SHP77 (cell line): ENCODE measurements at places on chromosomes 5 and 9.
A peak's percentile ranks its signal among the peaks of the same experiment; 100 is the strongest.

DNA sequence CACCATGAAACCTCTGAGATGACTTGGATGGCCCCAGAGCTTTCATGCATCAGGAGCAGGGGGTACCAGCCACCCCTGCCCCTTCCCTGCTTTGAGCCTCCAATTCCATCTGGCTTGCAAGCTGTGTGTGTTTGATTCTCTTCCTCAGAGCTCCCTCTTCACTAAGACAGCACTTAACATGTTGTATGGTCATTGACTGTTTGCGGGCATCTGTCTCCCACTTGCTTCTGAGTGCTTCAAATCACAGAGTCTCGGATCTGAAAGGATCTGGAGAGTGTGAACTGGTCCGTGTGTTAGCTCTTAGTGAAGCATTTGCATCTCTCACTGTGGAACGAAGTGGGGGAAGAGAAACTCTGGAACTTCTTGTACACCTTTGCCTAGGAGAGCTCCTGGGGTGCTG, 7.1 kb upstream of the CPLX2 start:
- no peak for DNase-seq

- no peak for DNase-seq
These were observed 19.8 kb downstream of the CD274 start for GRCh38 chr9:5470122-5470521.

- DNase-seq, result no peak
These were observed 175.8 kb upstream of the GAS1 start for GRCh38 chr9:87122947-87123685.

DNA sequence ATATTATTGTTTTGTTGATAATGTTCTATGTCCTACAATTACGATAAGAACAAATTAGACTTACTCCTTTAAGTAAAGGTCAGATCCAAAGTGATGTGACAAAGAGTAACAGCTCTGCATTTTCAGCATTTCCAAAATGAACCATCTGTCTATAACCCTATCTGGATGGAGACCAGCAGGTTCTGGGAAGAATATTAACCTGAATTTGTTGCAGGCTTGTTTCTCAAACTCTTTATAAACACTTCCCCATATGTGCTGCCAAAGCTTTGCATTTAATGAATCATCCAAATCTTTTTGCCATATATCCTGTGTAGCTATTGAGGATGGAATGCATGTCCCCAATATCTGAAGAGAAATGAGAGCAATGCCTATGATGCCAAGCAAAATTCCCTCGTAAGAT, 198.9 kb upstream of the SLC27A6 start:
- no peak for DNase-seq

- peak; percentile 9 for DNase-seq
These were observed 97.4 kb downstream of the OSTF1 start for GRCh38 chr9:75185585-75186170.
